Smooth muscle cell of the coronary artery (primary cell): ENCODE measurements at places on chromosomes 5 and 9. TPM values are rescaled to one million over a fixed set of nuclear protein-coding genes. Genes with fewer than 3 reads are reported as not detected.

The SPATA31C1 gene
- total RNA-seq: not detected in 2 replicates

The CXCL14 gene
- 0.94 TPM in 1 of 2 replicates, not detected in the other for total RNA-seq

The PTCH1 gene
- 1.7 and 6.7 TPM in 2 replicates for total RNA-seq

The SYNPO gene
- total RNA-seq: 0.59 and 45.0 TPM in 2 replicates
